ENCODE measurements at places on chromosomes 11 and 22.

GRCh38 chr22:35056486-35056885, 9.5 kb upstream of the ISX start:
- no peak for DNase-seq

DNA sequence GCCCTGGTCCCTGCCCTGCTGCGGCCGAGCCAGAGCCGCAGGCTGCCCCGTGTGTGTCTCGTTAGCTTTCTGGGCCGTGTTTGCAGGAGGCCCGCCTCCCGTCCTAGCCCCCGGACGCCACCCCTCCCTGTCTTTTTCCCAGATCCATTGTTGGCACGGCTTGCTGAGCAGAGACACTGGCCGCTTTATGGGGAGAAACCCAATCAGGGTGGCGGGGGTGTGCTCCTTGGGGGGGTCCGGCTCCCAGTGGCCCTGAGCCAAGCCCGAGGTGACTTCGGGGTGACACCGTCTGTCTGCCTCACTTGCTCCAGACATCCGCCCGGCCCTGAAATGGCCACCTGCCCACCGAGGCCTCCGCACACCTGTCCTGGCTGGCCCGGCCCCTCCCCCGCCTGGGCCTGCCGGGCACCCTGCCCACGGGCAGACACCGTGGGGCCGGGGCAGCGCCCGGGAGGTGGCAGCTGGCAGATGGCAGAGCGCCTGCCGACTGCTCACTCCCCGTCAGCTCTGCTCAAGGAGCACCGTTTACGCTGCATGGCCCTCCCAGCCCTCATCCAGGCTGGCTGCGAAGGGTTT, 43.1 kb upstream of the PPARA start:
- DNase-seq, result no peak

GRCh38 chr11:133323354-133323753, 208.9 kb downstream of the OPCML start:
- DNase-seq, result no peak

- DNase-seq, result no peak
These were observed 195.2 kb upstream of the TMEM45B start for GRCh38 chr11:129620237-129621104.

- DNase-seq, result no peak
These were observed 23.0 kb downstream of the LMO2 start for GRCh38 chr11:33868647-33869461.

DNA sequence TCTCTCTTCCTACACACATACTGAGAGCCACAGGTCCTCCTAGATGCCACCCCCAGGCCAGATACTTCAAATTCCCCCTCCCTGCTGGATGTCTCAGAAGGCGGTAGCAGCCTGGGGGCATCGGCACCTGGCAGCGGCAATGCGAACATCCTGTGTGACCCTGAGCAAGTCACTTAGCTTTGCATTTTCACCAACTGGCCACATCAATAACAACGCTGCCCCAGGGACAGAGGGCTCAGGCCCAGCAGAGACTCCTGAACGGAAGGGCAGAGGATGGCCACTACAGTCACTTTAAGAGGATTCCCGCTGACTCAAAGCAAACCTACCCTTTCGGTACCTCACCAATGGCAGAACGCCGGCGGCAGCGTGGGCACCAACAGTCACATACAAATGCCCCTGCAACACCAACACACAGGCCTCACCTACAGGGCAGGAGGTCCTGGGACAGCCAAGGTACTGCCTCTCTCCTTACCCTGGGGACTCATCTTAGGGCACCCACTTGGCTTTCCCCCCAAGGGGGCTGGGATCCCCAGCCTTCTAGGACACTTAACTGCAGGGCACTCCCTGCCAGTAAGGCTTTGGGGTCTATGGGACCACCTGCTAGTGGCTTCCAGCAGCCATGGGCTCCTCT, 1.6 kb downstream of the LMO1 start:
- no peak for DNase-seq

DNA sequence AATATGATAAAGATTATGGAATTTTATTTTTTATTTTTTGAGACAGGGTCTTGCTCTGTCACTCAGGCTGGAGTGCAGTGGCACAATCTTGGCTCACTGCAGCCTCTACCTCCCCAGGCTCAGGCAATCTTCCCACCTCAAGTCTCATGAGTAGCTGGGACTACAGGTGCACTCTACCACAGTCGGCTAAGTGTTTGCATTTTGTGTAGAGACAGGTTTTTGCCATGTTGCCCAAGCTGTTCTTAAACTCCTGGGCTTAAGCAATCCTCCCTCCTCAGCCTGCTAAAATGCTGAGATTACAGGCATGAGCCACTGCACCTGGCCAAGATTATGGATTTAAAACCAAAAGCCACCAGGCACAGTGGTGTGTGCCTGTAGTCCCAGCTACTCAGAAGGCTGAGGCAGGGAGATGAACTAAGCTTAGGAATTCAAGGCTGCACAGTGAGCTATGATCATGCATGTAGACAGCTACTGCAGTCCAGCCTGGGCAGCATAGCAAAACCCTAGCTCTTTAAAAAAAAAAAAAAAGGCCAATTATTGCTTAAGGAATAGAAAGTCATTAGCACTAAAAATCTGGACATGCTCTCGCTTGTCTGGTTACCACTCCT, 20.2 kb upstream of the CCND1 start:
- no peak for DNase-seq

DNA sequence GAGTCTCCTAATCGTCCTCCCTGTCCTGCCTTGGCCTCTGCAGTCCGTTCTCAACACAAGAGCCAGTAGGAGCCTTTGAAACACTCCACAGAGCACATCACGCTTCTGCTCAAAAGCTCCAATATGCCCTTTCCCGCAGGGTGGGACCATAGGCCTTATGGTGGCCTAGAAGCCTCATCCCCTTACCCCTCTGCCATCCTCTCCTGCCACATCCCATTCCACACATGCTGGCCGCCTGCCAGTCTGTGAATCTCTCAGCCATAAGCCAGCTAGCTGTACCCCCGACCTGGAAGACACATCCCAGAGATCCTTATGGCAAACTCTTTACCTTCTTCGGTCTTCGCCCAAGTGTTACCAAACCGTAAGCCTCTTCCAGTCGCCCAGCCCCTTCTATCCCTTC, 157.8 kb downstream of the ENTHD1 start:
- DNase-seq, result no peak

DNA sequence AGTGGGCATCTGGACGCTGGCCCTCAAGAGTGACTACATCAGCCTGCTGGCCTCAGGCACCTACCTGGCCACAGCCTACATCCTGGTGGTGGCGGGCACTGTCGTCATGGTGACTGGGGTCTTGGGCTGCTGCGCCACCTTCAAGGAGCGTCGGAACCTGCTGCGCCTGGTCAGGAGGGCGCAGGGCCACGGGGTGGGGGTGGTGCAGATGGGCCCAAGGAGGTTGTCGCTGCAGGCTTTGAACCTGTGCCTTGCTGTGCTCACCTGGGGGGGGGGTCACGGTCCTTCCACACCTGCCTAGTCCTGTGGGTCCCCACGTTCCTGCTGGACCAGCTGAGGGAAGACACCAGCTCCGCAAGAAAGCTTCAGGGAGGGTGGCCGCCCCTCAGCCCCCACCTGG, 3.5 kb downstream of the CD151 start:
- DNase-seq, result no peak

Measured in stimulated activated CD4-positive, alpha-beta T cell treated with anti-CD3 and anti-CD28 coated beads, Interleukin-1b, Interleukin-23, amount 100 ng/mL, for 1 hour (primary cell).